GM12891 (cell line): ENCODE measurements at places on chromosomes 3 and 15.

DNA sequence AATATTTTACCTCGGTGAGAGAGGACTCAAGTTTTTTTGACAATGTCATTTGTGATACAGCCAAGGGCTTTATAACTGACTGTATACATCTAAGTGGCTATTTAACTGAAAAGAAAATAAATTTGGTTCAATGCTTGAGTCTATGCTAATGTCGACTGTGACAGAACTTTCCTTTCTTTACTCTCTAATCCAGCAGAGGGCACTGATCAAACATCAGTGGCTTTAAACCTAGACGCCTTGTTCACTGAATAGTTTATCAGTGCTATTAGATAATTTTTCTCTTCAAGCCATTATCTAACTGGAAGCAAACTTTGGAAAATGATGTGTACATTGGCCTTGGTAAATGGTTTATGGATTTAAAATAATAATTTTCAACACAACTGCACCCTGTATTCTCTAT lies 285.1 kb downstream of the CHL1 start:
- DNase-seq, result no peak

- DNase-seq, result no peak
Observed at GRCh38 chr3:185423178-185423577, 60.2 kb downstream of the MAP3K13 start.

DNA sequence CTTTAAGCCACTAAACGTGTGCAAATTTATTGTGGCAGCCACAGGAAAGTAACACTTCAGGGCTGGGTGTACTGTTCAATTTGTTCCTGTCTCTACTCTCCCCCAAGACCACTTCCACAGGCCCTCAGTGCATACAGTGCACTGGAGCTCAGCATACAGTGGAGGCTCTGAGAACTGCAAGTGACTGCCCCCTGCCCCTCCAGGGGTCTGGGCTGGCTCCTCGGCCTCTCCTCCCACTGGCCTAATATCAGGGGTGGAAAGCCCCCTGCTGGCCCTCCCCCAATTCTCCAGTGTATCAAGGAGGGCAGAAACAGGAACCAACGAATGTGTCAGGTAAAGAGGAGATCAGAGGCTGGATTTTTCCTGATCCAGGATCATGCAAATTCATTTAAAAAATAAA lies 19.9 kb upstream of the HEG1 start:
- no peak for DNase-seq

DNA sequence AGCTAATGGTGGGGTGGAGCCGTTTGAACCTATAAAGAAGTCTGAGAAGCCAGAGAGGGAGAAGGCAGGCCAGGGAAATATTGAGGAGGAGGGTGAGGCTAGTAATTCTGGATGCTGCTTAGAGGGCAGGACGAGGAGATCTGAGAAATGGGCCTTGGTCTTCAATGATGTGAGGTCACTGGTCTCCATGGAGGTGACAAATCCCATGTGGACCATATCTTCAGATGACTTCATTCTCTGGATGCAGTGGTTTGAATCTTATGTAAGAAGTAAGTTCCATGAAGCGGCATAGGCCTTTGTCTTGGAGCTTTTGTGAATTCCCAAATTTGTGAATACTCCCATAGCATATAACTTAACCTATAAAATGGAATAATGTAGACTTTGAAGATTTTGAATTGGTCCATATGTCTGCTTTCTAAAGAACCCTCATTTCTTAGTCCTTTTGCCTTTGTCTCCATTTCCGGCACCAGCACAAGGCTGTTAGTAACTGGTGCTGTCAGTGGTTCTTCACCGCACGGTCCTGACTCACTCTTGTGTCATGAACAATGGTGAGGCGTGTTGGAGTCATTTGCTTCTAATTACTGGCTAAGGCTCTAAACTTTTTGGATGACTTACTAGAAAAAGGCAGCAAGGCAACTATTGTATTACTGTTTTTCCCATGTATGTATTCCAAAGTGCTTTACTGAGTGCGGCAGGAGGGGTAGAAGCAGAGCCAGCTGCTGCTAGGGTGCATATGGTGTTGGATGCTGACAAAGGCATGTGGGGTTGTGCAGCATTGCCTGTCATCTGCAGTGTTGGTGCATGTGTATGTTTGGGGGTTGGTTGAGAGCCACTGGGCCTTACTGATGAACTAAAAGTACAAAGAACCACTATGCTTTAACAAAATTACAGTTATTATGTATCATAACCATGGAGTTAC lies 279.3 kb upstream of the C2CD4B start:
- no peak for DNase-seq

DNA sequence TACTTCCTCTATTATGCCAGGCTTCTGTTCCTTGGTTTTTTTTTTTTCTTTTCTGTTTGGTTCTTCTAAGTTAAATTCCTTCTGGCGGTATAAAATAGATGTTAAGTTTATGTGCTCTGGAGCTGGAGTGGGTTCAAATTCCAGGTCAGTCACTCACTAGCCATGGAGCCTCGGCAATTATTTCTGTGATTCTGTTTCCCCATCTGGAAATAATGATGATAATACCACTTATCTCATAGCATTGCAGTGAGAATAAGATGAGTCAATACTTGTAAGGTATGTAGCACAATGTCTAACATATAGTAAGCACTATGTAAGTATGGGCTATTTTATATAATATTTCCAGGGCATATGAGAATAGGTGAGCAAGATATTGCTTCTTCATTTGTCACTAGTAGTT lies 33.2 kb upstream of the ZDHHC23 start:
- DNase-seq, result no peak

- DNase-seq, result no peak
Observed at GRCh38 chr15:85825118-85825517, 30.4 kb upstream of the KLHL25 start.

DNA sequence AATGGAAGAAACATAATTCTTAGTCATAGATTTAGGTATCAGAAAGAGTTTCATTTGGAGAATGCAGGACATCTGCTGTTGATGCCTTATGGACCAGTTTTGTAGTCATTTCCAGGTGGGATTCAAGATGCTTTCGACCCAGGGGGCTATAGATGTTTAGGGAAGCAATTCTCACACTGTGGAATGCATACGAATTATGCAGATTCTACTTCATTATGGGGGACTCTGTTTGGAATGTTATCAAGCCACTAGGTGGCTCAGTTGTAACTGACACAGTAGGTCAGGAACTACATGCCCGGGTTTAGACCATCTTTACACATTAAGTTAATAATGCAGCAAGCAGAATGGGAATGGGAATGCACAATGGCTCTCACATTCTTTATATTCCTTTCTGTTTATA lies 1359.8 kb downstream of the ZPLD1 start:
- DNase-seq, result no peak
